ENCODE measurements at places on chromosomes 6 and 20. TPM values are rescaled to one million over a fixed set of nuclear protein-coding genes. Genes with fewer than 3 reads are reported as not detected.

Gene C6orf132
- 1.2 TPM for total RNA-seq

Gene TMEM217
- 4.0 TPM for total RNA-seq

Gene UBD
- total RNA-seq, result not detected

Gene TMEM239
- under 0.01 TPM for total RNA-seq

Gene DNMT3B
- total RNA-seq, result 1.5 TPM

Gene ZBTB22
- 31.2 TPM for total RNA-seq

Gene GGTLC1
- total RNA-seq, result not detected

Gene HLA-DPB1
- total RNA-seq, result 5.4 TPM

Gene HRH3
- not detected for total RNA-seq

Gene SRSF3
- total RNA-seq, result 191 TPM

Gene BACH2
- 1.5 TPM for total RNA-seq

Gene CST2
- not detected for total RNA-seq

Gene GRM1
- total RNA-seq, result 0.17 TPM

Gene SMLR1
- total RNA-seq, result not detected

Gene CALHM4
- not detected for total RNA-seq

Gene SPDEF
- under 0.01 TPM for total RNA-seq

Gene SALL4
- total RNA-seq, result 0.51 TPM

Gene KIAA1755
- total RNA-seq, result 2.8 TPM
